Activated naive CD4-positive, alpha-beta T cell treated with Interleukin-2 at 50 U/mL for 16 hours (primary cell): ENCODE measurements at places on chromosomes 12 and 14.
A peak's percentile ranks its signal among the peaks of the same experiment; 100 is the strongest.

- DNase-seq: peak; percentile 25
Measured at GRCh38 chr14:96424109-96424989, 32.4 kb downstream of the AK7 start.

- no peak for DNase-seq
Measured at GRCh38 chr12:53069621-53070410, 9.4 kb downstream of the SPRYD3 start.

DNA sequence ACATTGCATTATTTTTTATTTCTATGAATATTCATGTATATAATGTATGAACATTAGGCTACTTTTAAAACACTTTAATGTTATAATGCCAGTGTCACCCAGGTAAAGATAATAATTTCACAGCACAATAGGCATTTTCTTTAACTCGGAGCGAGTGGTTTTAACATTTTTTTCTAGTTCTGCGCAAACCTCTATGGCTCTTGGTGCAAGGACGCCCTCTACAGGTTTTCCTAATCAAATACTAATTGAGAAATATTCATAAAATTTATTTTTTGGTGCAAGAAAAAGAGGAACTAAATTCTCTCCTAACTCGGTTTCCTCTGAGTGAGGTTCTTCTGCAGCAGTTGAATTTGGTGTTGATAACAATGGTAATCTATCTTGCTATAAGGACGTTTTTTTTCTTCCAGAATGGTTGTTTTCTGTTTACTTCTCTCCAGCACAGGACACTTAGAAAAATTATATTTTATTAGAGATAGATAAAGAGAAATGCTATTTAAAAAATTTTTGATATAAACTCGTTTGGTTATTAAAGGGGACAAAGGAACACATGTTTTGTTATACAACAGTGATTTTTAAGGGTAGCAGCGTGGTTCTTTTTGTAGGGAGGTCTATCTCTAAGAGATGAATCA, 2.4 kb upstream of the WIF1 start:
- no peak for DNase-seq

- DNase-seq: no peak
Measured at GRCh38 chr12:26736563-26737486, 96.2 kb downstream of the ITPR2 start.

- DNase-seq: peak; percentile 25
Measured at GRCh38 chr12:56723889-56724700, 1.0 kb downstream of the NACA start.

DNA sequence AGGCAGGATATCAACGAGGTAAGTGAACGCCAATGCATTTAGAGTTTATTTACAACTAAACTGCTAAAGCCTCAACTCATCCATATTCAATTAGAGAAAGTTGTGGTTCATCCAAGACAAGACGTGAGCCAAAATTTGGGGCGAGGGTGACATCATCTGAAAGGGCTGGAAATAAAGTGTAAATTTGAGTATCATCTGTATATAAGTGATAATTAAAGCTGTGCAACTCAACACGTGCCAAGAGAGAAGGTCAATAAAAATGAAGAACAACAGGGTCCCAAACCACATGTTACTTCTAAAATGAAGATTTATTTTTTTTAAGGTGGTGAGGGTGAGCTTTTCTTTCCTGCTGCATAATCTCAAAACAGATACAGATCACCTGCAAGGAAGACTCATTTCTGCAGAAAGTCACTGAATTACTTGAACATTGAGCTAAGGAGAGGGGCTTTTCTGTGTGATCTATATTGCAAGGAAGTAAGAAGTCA, 203.6 kb downstream of the EFCAB11 start:
- DNase-seq: peak; percentile 19

DNA sequence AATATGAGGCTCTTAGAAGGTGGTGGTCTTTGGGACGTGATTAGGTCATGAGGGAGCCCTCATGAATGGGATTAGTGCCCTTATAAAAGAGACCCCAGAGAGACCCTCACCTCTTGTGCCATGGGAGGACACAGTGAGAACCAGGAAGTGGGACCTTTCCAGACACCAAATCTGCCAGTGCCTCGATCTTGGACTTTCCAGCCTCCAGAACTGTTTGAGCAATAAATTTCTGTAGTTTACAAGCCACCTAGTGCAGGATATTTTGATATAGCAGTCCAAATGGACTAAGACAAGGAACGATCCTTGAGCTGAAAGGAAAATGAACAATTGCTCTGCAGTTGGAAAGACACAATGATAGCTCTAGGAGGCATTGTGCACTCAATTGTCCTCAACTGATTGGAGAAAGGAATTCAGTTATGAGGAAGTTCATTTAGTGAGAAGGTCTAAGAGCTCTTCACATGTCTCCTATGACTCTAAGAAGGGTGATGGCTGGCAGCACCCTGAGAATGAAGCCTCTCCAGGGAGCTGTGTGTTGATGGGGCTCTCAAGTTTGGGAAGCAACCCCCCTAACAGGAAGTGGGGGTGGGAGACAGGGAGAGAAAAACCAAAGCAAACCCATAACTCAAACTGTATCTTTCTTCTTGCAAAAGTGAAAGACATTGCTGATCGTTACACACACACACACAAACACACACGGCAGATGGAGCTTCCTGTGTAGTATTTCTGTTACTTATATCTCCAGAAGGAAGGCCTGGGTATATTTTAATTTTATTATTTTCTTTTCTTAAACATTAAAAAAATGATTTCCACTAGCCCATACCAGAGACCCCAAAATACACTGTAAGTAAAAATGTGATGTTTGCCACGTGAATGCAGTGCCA, 21.0 kb downstream of the CHST11 start:
- no peak for DNase-seq

DNA sequence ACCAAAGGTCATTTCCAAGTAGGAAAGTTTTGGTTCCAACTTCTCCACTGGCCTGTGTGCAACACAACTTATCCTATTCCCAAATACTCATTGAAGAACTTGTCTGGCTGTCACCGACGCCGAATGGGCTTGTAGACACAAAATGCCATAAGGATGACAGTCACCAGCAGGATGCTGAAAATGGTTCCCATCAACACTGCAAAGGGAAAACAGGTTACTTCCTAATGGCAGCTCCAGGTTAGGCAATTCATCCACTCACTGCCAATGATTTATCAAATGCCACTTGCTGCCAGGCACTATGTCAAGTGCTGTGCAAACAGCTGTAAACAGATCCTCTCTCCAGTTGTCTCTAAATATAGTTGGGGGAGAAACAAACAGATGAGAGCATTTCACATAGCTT, 6.1 kb downstream of the C12orf76 start:
- DNase-seq: no peak

DNA sequence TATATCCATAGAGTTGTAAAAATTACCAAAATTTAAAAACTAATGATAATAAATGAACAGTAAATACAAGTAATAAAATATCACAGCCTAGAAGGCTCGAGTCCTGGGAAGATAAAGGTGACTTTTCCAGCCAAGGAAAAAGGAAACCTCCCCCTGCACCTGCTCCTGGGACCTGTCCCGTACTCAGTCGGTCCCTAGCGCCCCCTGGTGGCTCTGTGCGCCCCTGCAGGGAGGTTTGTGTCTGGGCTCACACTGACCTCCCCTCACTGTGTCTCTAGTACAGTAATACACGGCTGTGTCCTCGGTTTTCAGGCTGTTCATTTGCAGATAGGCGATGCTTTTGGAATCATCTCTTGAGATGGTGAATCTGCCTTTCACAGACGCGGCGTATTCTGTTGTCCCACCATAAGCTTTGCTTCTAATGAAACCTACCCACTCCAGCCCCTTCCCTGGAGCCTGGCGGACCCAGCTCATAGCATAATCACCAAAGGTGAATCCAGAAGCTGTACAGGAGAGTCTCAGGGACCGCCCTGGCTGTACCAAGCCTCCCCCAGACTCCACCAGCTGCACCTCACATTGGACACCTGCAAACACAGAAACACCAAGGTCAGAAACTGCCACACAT, 1030.4 kb downstream of the TMEM121 start:
- DNase-seq: peak; percentile 81

- no peak for DNase-seq
Measured at GRCh38 chr14:80638620-80639515, 302.7 kb downstream of the CEP128 start.

GRCh38 chr14:76093077-76093476, 58.6 kb upstream of the GPATCH2L start:
- DNase-seq: no peak

DNA sequence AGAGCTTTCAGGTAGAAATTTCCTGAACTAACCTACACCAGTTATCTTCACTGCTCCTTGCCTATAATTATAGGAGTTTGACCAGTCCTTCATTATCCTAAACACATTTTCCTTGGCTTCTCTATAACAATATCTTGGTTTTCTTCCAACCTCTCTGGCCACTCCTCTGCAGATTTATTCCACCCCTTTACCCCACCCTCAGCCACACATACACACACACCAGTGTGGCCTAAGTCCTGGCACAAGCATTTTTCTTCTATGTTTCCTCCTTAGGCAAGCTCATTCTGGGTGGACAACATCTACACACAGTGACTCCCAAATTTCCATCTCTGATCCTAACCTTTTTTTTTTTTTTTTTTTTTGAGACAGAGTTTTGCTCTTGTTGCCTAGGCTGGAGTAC, 25.1 kb downstream of the CDK17 start:
- DNase-seq: no peak

- DNase-seq: no peak
Measured at GRCh38 chr12:122793685-122794106, 19.3 kb downstream of the CCDC62 start.

GRCh38 chr12:10735428-10735827, 12.3 kb upstream of the YBX3 start:
- no peak for DNase-seq

- peak; percentile 88 for DNase-seq
Measured at GRCh38 chr14:94136575-94137331, 7.3 kb upstream of the IFI27L2 start.

GRCh38 chr12:52539083-52539820, 13.7 kb downstream of the KRT71 start:
- no peak for DNase-seq

- DNase-seq: no peak
Measured at GRCh38 chr14:45144658-45145057, 8.9 kb downstream of the FANCM start.

- DNase-seq: peak; percentile 50
Measured at GRCh38 chr14:73463411-73463810, 5.1 kb upstream of the NUMB start.

DNA sequence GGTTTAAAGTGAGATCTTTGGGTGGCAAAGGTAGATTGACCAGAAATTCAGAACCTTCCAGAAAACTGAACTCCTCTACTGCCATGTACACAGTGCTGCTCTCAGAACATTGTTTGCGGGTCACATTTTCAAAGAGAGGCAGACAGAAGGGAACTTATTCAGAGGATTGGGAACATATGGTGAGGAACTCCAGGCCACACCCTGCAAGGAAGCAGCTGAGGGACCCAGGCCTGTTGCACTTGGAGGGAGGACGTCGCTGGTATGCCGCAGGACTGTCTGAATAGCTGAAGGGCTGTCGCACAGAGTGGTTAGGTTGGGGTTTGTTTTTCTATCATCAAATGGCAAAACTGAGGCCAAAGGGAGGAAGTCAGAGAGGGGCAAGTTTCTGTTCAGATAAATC, 441.1 kb downstream of the DPF3 start:
- no peak for DNase-seq

- DNase-seq: no peak
Measured at GRCh38 chr12:57216921-57217879, 606 bp downstream of the NXPH4 start.

GRCh38 chr12:113911971-113912759, 54.0 kb downstream of the RBM19 start:
- no peak for DNase-seq

DNA sequence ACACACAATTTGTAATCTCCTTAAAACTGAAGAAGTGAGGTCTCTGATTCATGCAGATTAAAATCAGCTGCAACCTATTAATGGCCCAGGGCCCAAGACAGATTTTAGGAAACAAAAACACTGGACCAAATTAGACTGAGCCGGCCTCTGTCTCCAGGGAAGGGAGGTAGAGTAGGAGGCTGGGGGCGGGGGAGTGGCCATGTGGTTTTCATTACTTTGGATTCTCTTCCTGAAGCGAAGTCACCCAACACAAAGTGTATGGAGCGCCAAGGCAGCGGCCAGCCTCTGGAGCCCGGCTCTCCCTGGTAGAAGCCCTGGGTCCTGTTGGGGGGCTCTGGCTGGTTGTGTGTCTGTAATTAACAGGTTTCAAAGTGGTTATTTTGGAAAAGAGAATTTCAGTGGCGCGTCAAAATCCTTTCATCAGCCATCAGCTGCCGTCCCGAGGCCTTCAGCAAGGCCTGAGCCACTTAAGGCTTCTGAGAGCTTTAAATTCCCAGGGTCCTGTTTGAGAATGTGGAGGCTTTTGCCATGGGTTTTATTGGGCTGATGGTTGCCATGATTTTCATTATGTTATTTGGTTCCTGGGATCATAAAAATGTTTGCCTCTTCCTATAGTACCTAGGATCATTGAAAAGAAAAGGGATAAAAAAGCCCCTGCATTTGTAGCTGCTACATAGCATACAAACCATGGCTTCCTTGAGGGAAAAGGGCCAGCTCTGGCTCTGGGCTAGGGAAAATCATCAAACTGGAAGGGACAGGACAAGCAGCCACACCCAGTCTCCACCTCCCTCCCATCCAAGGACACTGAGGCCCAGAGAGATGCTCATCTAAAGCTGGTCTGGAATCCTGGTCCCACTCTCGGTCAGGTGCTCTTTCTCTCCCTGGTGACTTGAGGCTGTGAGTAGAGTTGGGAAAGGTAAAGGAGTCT, 282.4 kb downstream of the ZFP36L1 start:
- no peak for DNase-seq

DNA sequence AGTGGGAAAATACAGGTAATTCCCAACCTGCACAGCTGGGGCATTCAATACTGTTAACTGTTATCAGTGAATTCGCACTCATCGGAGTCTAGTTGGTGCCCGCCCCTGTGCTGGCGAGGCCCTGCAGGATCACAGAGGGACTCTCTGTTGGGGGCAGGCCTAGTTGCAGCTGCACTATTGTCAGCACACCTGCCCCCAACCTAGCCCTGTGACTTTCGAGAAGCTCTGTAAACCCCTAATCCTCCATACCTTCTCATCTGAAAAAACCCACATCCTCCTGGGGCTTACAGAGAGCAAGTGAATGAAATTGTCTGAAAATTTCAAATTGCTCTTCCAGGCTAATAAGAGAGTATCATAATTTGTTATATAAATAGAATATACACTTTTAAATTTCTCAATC, 132.2 kb upstream of the NUDT4 start:
- no peak for DNase-seq

GRCh38 chr14:79852950-79853744, 358.2 kb downstream of the DIO2 start:
- DNase-seq: no peak

DNA sequence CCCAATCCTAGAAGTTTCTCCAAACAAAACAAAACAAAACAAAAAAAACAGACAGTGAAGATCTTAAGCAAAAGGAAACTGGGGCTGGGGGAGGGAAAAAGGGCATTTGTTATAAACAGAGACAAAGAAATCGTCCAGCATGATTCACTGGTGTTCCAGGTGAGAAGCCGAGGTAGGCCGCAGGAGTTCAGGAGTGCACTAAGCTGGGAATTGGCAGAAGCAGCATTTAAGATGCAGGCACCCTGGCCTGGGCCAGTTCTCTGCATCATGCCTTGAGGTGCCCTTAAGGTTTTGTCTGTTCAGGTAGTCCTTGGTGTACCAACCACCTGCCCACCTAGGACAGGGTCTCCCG, 11.2 kb downstream of the TBX3 start:
- DNase-seq: no peak
